ENCODE measurements at places on chromosomes 7 and 10. TPM values are rescaled to one million over a fixed set of nuclear protein-coding genes. Genes with fewer than 3 reads are reported as not detected.

DNA sequence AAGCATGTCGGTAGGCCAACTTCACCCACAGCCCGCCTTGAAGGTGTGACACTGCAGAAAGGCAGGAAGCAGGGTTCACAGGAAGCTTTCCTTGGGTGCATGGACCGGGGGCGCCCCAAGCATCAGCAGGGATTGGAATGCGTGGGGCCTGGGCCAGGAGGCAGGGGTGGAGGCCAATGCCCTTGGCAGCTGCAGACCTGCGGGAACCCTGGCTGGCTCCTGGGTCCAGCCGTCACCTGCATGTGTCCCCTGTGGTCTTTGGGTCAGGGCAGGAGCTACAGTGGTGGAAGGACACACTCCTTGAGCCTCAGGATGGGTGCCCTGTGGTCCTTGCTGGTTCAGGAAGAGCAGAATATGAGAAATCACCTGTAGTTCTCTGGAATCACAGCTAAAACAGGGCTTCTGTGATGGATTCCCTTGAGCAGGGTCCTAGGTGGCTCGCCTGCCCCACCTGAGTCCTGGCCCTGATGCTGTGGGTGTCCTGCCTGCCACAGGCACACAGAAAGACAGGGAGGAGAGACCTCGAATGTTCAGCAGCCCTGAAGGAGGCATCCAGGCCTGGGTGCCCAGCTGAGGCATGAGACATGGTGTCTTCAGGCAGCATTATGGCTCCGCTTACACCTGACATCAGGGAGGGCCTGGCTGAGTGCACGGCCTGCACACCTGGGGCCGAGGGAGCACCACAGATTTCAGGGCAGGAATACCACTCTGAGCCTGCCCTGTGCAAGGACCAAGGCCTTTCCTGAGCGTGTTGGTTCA, 15.1 kb downstream of the ANTXRL start:
- no peak overlapping the region for H3K4me3 ChIP-seq
- H3K27ac ChIP-seq, result no peak overlapping the region
- no peak for DNase-seq

DNA sequence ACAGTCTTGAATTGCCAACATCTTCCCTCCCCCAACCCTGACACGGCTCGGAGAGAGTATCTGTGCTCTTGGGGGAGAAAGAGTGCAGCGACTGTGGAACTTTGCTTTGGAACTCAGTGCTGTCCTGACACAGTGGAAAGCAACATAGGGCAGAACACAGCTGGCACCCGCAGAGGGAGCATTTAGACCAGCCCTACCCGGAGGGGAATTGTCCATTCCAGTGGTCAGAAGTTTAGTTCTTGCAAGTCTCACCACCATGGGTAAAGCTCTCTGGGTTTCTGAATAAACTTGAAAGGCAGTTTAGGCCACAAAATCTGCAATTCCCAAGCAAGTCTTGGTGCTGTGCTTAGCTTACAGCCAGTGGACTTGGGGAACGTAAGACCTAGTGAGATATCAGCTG, 34.9 kb downstream of the TFEC start:
- no peaks in the 10 kb centered on the region for H3K4me1 ChIP-seq
- H3K36me3 ChIP-seq, result no peaks in the 10 kb centered on the region
- H3K27ac ChIP-seq, result no peak overlapping the region
- peaks cover 2% of the 10 kb centered on the region for H3K27me3 ChIP-seq

GRCh38 chr7:93442478-93443224, 131.9 kb downstream of the CALCR start:
- no peaks in the 10 kb centered on the region for H3K4me1 ChIP-seq
- DNase-seq, result peak; percentile 37
- no peaks in the 10 kb centered on the region for H3K36me3 ChIP-seq
- H3K27me3 ChIP-seq, result peaks cover 8% of the 10 kb centered on the region
- no peak overlapping the region for H3K4me3 ChIP-seq

GRCh38 chr7:23491502-23491901, 21.2 kb upstream of the IGF2BP3 start:
- peak overlapping the region; percentile 94 for H3K27ac ChIP-seq
- no peaks in the 10 kb centered on the region for H3K36me3 ChIP-seq
- peak overlapping the region; percentile 88 for H3K4me3 ChIP-seq
- H3K4me1 ChIP-seq, result peaks cover 13% of the 10 kb centered on the region
- no peak for DNase-seq

- DNase-seq, result no peak
- H3K27ac ChIP-seq, result no peak overlapping the region
- H3K27me3 ChIP-seq, result peaks cover 36% of the 10 kb centered on the region
- H3K36me3 ChIP-seq, result no peaks in the 10 kb centered on the region
- H3K4me1 ChIP-seq, result no peaks in the 10 kb centered on the region
- H3K4me3 ChIP-seq, result no peak overlapping the region
Observed at GRCh38 chr7:1647961-1648672, 22.0 kb upstream of the ELFN1 start.

GRCh38 chr7:10034843-10035556, 938.7 kb upstream of the PHF14 start:
- H3K27me3 ChIP-seq, result no peaks in the 10 kb centered on the region
- DNase-seq, result no peak
- H3K4me1 ChIP-seq, result no peaks in the 10 kb centered on the region
- no peaks in the 10 kb centered on the region for H3K36me3 ChIP-seq
- H3K4me3 ChIP-seq, result no peak overlapping the region

The PLEKHS1 gene
- not detected for total RNA-seq

GRCh38 chr7:132751244-132751647, 175.0 kb upstream of the PLXNA4 start:
- H3K4me3 ChIP-seq, result no peak overlapping the region
- H3K36me3 ChIP-seq, result peaks cover 10% of the 10 kb centered on the region
- peaks cover 12% of the 10 kb centered on the region for H3K4me1 ChIP-seq

GRCh38 chr7:79495544-79496272, 42.2 kb upstream of the MAGI2 start:
- peaks cover 15% of the 10 kb centered on the region for H3K36me3 ChIP-seq
- H3K4me1 ChIP-seq, result peaks cover 43% of the 10 kb centered on the region
- peak; percentile 74 for DNase-seq
- peak overlapping the region; percentile 88 for H3K27ac ChIP-seq
- no peaks in the 10 kb centered on the region for H3K27me3 ChIP-seq
- peak overlapping the region; percentile 79 for H3K4me3 ChIP-seq

The FOXI2 gene
- not detected for total RNA-seq

DNA sequence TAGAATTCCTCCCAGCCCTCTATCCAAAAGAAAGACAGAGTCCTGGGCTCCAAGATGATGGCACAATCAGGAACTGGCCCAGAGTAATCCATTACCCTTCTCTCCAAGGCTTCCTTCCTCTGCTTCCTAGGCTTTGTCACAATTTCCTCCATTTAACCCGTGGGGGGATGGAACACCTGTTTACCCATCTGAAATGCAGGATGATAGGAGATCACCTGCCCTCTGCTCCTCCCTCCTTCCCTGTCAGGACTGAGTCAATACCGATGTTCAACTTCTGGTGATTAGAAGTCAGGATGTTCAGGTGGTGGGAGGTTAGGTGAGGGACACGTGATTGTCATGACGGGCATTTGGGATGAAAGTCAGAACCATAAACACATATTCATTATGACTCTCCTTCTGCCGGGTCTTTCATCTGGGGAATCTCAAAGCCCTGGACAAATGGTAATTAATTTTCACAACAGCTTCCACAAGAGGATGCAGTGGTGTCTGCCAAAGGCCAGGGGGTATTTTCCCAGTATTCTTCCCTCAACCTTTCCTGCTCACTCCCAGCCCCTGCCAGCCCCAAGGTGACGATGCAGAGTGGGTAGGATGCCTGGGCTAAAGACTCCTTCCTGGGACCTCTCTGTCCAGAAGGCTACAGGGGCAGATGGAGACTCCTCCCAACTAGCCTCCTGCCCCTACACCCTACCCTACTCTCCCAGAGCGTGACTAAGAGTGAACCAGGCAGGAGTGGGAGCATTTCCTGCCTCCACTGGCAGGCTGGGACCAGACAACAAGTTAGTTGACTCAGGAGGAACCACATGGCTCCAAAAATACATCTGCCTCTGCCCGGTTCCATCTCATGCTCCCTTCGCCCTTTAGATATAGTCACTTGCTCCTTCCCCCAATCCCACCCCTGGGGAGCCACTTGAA, 27.9 kb downstream of the DUSP5 start:
- peak; percentile 70 for DNase-seq
- peak overlapping the region; percentile 82 for H3K27ac ChIP-seq
- peak overlapping the region; percentile 37 for H3K4me3 ChIP-seq
- peaks cover 83% of the 10 kb centered on the region for H3K4me1 ChIP-seq
- peaks cover 5% of the 10 kb centered on the region for H3K27me3 ChIP-seq
- peaks cover under 1% of the 10 kb centered on the region for H3K36me3 ChIP-seq

- H3K4me1 ChIP-seq, result peaks cover 25% of the 10 kb centered on the region
- no peaks in the 10 kb centered on the region for H3K36me3 ChIP-seq
- H3K27me3 ChIP-seq, result peaks cover 24% of the 10 kb centered on the region
- no peak overlapping the region for H3K4me3 ChIP-seq
- no peak overlapping the region for H3K27ac ChIP-seq
Observed at GRCh38 chr7:155277385-155277994, 20.2 kb upstream of the INSIG1 start.

DNA sequence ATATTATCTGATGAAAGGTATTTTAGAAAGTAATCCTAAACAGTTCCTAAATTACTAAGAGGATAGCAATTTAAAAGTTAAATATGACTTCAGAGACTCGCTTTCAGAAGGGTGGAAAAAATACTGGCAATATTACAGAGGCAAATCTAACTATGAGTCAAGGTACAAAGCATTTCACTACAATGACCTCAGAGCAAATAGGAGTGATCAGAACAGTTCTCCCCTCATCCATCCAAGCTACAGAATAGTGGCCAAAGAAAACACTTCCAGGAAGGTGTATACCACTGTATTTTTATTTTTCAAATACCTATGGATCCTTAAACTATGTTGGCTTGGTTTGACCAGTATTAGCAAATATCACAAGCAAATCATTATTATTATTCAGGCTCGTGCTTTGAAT, 112.8 kb upstream of the ODAD2 start:
- H3K27ac ChIP-seq, result peak overlapping the region; percentile 22
- H3K4me1 ChIP-seq, result peaks cover 34% of the 10 kb centered on the region
- peak; percentile 58 for DNase-seq
- no peaks in the 10 kb centered on the region for H3K27me3 ChIP-seq
- no peak overlapping the region for H3K4me3 ChIP-seq

- no peak overlapping the region for H3K27ac ChIP-seq
- no peak overlapping the region for H3K4me3 ChIP-seq
- H3K36me3 ChIP-seq, result peaks cover 8% of the 10 kb centered on the region
Observed at GRCh38 chr10:18687706-18688105, 28.5 kb downstream of the ARL5B start.

- no peaks in the 10 kb centered on the region for H3K36me3 ChIP-seq
- peaks cover 10% of the 10 kb centered on the region for H3K4me1 ChIP-seq
- no peak for DNase-seq
- H3K4me3 ChIP-seq, result no peak overlapping the region
- H3K27ac ChIP-seq, result no peak overlapping the region
Observed at GRCh38 chr10:45437587-45438465, 63.8 kb downstream of the ALOX5 start.

DNA sequence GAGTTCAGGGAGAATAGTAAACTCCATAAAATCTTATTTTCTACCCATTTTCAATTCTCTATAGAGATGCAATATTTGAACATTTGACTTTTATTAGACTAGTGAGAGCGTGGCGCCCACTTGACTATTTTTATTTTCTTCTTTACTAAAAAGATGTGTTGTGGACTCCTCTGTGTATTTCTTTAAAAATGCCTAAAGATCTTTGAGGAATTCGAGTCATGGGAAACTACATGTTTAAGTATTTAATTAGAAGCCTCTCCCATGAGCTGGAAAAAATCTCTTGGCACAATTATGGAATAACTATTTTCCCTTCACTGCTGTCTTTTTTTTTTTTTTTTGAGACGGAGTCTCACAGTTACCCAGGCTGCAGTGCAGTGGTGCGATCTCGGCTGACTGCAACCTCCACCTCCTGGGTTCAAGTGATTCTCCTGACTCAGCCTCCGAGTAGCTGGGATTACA, 124.2 kb downstream of the ARHGAP12 start:
- H3K27me3 ChIP-seq, result no peaks in the 10 kb centered on the region
- H3K4me3 ChIP-seq, result no peak overlapping the region
- H3K36me3 ChIP-seq, result peaks cover 17% of the 10 kb centered on the region
- H3K27ac ChIP-seq, result no peak overlapping the region

DNA sequence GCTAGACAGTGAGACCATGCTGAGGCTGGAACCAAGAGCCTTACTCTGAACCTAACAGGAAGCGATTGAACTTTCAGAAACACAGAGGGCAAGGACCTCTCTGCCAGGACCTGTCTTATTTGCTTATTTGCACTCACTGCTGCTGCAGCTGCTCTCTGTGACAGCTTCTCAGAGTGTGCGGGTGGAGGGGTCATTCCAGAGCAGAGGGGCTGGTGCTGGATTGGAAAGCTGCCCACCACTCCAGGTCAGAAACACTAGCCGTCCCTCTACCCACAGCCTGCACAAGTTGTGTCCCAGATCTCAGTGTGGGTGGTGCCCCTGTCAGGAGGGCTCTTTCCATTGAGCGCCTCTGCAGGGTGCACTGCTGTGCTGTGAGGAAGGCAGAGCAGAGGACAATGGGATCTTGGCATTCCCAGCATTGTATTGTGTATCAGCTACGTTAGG, 126.2 kb downstream of the CCNY start:
- H3K4me3 ChIP-seq, result no peak overlapping the region
- DNase-seq, result no peak
- H3K36me3 ChIP-seq, result no peaks in the 10 kb centered on the region
- H3K4me1 ChIP-seq, result no peaks in the 10 kb centered on the region
- H3K27me3 ChIP-seq, result no peaks in the 10 kb centered on the region
- H3K27ac ChIP-seq, result no peak overlapping the region

- H3K27ac ChIP-seq, result no peak overlapping the region
- no peak overlapping the region for H3K4me3 ChIP-seq
- H3K4me1 ChIP-seq, result peaks cover 9% of the 10 kb centered on the region
Observed at GRCh38 chr7:16187131-16187530, 234.2 kb downstream of the CRPPA start.

- H3K36me3 ChIP-seq, result no peaks in the 10 kb centered on the region
- peaks cover 5% of the 10 kb centered on the region for H3K27me3 ChIP-seq
- H3K4me1 ChIP-seq, result peaks cover 36% of the 10 kb centered on the region
- H3K27ac ChIP-seq, result no peak overlapping the region
- peak; percentile 37 for DNase-seq
Observed at GRCh38 chr10:30827531-30828120, 198.1 kb upstream of the LYZL2 start.

DNA sequence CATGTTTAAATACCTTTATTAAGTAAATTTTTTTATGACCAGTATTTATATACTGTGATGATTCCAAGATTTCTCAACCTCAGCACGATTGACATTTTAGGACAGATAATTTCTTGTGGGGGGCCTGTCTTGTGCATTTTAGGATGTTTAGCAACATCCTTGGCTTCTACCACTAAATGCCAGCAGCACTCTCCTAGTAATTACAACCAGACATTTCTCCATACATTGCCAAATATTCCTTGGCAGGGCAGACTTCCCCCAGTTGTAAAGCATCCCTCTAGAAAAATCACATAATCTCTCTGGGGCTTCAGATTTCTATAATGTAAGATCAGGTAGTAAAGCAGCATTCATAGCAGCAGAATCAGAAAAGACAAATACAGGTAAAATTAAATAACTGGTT, 7.8 kb upstream of the LIPM start:
- H3K4me1 ChIP-seq, result peaks cover 29% of the 10 kb centered on the region
- H3K36me3 ChIP-seq, result no peaks in the 10 kb centered on the region
- H3K4me3 ChIP-seq, result no peak overlapping the region

The GPR15LG gene
- total RNA-seq, result not detected

GRCh38 chr7:157584420-157584819, 247.6 kb downstream of the DNAJB6 start:
- no peak overlapping the region for H3K27ac ChIP-seq
- H3K4me1 ChIP-seq, result no peaks in the 10 kb centered on the region
- H3K36me3 ChIP-seq, result no peaks in the 10 kb centered on the region
- DNase-seq, result no peak
- no peak overlapping the region for H3K4me3 ChIP-seq
